ENCODE measurements at places on chromosomes 2 and 18. TPM values are rescaled to one million over a fixed set of nuclear protein-coding genes. Genes with fewer than 3 reads are reported as not detected.

Gene ANKRD30B
- total RNA-seq: not detected

Gene SATB2
- total RNA-seq: 4.0 TPM

Gene ANKRD62
- total RNA-seq: 0.20 TPM

Gene PPP1R1C
- total RNA-seq: 0.79 TPM

Gene PTH2R
- 0.10 TPM for total RNA-seq

Gene MERTK
- total RNA-seq: 42.8 TPM

Gene CRYBA2
- total RNA-seq: not detected

DNA sequence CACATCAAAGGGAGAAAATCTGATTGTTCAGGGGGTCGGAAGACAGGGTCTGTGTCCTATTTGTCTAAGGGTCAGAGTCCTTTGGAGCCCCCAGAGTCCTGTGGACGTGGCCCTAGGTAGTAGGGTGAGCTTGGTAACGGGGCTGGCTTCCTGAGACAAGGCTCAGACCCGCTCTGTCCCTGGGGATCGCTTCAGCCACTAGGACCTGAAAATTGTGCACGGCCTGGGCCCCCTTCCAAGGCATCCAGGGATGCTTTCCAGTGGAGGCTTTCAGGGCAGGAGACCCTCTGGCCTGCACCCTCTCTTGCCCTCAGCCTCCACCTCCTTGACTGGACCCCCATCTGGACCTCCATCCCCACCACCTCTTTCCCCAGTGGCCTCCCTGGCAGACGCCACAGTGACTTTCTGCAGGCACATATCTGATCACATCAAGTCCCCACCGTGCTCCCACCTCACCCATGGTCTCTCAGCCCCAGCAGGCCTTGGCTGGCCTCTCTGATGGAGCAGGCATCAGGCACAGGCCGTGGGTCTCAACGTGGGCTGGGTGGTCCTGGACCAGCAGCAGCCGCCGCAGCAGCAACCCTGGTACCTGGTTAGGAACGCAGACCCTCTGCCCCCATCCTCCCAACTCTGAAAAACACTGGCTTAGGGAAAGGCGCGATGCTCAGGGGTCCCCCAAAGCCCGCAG is 3.8 kb downstream of the PROC start:
- H3K36me3 ChIP-seq: no peaks in the 10 kb centered on the region
- peaks cover 17% of the 10 kb centered on the region for H3K4me1 ChIP-seq
- no peak overlapping the region for H3K27ac ChIP-seq
- DNase-seq: no peak
- H3K27me3 ChIP-seq: peaks cover 19% of the 10 kb centered on the region

GRCh38 chr18:49833814-49834213 is 20.5 kb upstream of the ACAA2 start:
- H3K4me1 ChIP-seq: no peaks in the 10 kb centered on the region
- H3K27ac ChIP-seq: no peak overlapping the region
- H3K27me3 ChIP-seq: no peaks in the 10 kb centered on the region
- no peaks in the 10 kb centered on the region for H3K36me3 ChIP-seq
- no peak overlapping the region for H3K4me3 ChIP-seq

DNA sequence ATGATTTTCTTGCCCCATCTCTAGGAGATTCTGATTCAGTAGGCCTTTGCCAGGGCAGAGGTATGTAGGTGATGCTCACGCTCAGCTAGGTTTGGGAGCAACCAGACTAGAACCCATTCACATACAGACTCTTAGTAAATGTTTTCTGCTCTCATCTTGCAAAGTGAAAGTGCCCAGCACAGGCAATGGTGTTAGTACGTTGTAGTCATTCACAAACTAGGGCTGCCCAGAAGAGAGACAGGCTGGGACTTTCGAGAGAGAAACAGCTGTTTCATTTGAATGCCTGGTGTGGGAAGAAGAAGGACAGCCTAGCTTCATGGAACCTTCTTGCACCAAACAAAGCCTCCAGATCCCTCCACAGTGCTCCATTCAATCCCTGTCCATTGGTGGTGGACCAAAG is 19.4 kb downstream of the DDX18 start:
- no peak overlapping the region for H3K27ac ChIP-seq
- no peaks in the 10 kb centered on the region for H3K36me3 ChIP-seq
- H3K4me3 ChIP-seq: no peak overlapping the region
- H3K4me1 ChIP-seq: no peaks in the 10 kb centered on the region

GRCh38 chr2:201049455-201049854 is 22.0 kb downstream of the HYCC2 start:
- H3K27me3 ChIP-seq: no peaks in the 10 kb centered on the region
- no peaks in the 10 kb centered on the region for H3K4me1 ChIP-seq
- peaks cover 4% of the 10 kb centered on the region for H3K36me3 ChIP-seq
- no peak for DNase-seq

DNA sequence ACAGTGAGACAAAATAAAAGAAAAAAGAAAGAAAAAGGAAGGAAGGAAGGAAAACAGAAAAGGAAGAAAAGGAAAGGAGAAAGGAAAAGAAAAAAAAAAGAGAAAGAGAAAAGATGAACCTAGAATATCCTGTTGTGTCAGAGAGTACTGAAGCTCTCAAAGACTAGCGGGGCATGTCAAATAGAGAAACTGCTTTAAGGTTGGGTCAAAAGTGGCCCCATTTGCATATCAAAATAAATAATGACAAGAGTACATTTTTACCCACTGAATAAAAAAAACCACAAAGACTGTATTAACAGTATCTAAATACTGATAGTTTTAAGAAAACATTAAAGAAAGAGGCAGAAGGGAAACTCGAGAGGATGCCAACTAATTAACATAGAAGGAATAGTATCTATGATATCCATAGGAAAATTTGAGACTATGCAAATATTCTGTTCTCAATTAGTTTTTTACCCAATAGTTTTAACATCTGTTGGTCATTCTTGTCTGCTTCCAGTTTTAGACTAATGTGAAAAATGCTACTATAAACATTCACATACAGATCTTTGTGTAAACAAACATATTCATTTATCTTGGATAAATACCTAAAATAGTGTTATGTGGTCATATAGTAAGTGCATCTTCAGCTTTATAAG is 53.2 kb downstream of the SFXN5 start:
- no peak overlapping the region for H3K27ac ChIP-seq
- H3K36me3 ChIP-seq: peaks cover 42% of the 10 kb centered on the region
- no peaks in the 10 kb centered on the region for H3K27me3 ChIP-seq

DNA sequence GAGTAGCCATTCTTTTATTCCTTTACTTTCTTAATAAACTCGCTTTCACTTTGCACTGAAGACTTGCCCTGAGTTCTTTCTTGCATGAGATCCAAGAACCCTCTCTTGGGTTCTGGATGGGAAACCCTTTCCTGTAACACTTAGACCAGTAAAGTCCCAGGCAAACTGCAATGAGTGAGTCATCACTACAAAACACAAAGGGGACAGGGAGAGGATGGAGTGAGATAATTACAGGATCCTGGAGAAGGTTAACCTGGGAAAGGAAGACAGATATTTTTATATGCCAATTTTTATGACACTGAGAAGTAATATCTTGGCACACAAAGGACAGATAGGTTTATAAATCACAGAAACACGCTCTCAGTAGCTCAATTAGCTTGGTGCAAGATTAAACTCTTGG is 48.7 kb downstream of the EHD3 start:
- H3K36me3 ChIP-seq: no peaks in the 10 kb centered on the region
- no peaks in the 10 kb centered on the region for H3K4me1 ChIP-seq
- DNase-seq: no peak
- no peaks in the 10 kb centered on the region for H3K27me3 ChIP-seq
- H3K27ac ChIP-seq: no peak overlapping the region

GRCh38 chr2:15653806-15654726 is 62.4 kb downstream of the DDX1 start:
- no peak overlapping the region for H3K4me3 ChIP-seq
- no peaks in the 10 kb centered on the region for H3K27me3 ChIP-seq
- H3K4me1 ChIP-seq: no peaks in the 10 kb centered on the region
- no peaks in the 10 kb centered on the region for H3K36me3 ChIP-seq
- no peak overlapping the region for H3K27ac ChIP-seq

GRCh38 chr2:188068093-188068492 is 223.6 kb upstream of the GULP1 start:
- DNase-seq: no peak
- no peaks in the 10 kb centered on the region for H3K27me3 ChIP-seq
- H3K4me1 ChIP-seq: no peaks in the 10 kb centered on the region
- H3K27ac ChIP-seq: no peak overlapping the region
- no peak overlapping the region for H3K4me3 ChIP-seq

DNA sequence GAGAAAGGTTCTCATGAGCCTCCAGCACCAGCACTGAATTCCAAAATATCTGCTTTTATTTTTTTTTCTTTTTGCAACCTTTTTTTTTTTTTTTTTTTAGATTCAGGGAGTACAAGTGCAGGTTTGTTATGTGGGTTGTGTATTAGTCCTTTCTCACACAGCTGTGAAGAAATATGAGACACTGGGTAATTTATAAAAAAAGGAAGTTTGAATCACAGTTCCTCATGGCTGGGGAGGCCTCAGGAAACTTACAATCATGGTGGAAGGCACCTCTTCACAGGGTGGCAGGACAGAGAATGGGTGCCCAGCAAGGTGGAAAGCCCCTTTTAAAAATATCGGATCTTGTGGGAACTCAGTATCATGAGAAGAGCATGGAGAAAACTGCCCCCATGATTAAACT is 7.9 kb upstream of the TMX3 start:
- DNase-seq: no peak
- H3K4me1 ChIP-seq: peaks cover 6% of the 10 kb centered on the region
- H3K36me3 ChIP-seq: no peaks in the 10 kb centered on the region

DNA sequence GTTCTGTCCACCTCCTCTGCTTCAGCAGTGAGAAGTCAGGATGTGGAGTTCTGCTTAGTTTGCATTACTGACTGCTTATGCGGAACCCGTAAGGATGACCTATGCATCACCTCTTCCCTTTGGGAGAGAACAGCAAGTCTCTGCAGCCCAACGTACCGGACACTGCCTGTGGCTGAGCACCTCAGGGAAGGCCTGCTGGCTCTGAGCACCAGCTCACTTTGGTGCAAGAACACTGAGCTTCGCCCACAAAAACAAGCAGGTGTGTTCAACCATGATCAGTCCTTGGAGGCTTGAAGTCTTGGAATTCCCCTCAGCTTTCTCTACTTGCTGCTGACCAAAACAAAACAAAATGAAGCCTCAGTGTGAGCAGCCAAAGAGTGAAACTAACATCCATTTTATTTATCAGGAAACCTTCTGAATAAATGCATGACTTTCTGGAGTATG is 52.7 kb upstream of the NCK2 start:
- DNase-seq: no peak
- no peak overlapping the region for H3K27ac ChIP-seq
- no peaks in the 10 kb centered on the region for H3K27me3 ChIP-seq
- H3K4me1 ChIP-seq: no peaks in the 10 kb centered on the region
- no peak overlapping the region for H3K4me3 ChIP-seq

DNA sequence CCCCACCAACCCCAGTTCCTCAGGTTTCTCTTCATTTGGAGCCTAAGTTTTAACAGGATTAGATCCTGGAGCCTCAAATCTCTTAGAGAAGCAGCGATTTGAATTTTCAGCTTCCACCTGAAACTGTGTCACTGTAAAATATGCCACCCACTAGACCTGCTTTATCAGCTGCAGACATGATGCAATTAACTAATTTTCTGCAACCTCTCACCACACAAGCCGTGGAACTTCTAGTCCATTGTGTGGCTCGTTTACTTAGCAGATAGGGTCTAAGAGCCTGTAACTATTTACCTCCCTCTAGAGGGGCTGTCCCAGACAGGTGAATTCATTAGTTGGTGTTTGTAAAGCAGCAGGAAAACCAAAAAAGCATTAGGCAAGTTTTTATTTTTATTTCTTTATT is 31.6 kb upstream of the FZD5 start:
- peaks cover 4% of the 10 kb centered on the region for H3K4me1 ChIP-seq
- H3K27ac ChIP-seq: no peak overlapping the region
- H3K36me3 ChIP-seq: no peaks in the 10 kb centered on the region
- no peak for DNase-seq
- no peaks in the 10 kb centered on the region for H3K27me3 ChIP-seq
- no peak overlapping the region for H3K4me3 ChIP-seq

- DNase-seq: no peak
- no peaks in the 10 kb centered on the region for H3K36me3 ChIP-seq
- no peaks in the 10 kb centered on the region for H3K27me3 ChIP-seq
- no peak overlapping the region for H3K27ac ChIP-seq
Observed at GRCh38 chr2:185012643-185013042, 414.3 kb downstream of the ZNF804A start.

GRCh38 chr18:70194227-70194890 is 11.1 kb downstream of the RTTN start:
- DNase-seq: no peak
- no peaks in the 10 kb centered on the region for H3K27me3 ChIP-seq
- H3K4me3 ChIP-seq: no peak overlapping the region
- no peak overlapping the region for H3K27ac ChIP-seq
- no peaks in the 10 kb centered on the region for H3K36me3 ChIP-seq
- no peaks in the 10 kb centered on the region for H3K4me1 ChIP-seq

- no peaks in the 10 kb centered on the region for H3K27me3 ChIP-seq
- no peak for DNase-seq
- H3K27ac ChIP-seq: peak overlapping the region; percentile 75
- H3K4me3 ChIP-seq: no peak overlapping the region
- H3K36me3 ChIP-seq: no peaks in the 10 kb centered on the region
Observed at GRCh38 chr2:152468899-152469692, 134.1 kb downstream of the FMNL2 start.

GRCh38 chr2:181977661-181978350 is 7.8 kb upstream of the PPP1R1C start:
- no peaks in the 10 kb centered on the region for H3K27me3 ChIP-seq
- no peak overlapping the region for H3K4me3 ChIP-seq
- H3K27ac ChIP-seq: no peak overlapping the region
- no peaks in the 10 kb centered on the region for H3K4me1 ChIP-seq

- no peaks in the 10 kb centered on the region for H3K27me3 ChIP-seq
- peaks cover 17% of the 10 kb centered on the region for H3K4me1 ChIP-seq
- H3K27ac ChIP-seq: peak overlapping the region; percentile 67
- no peak for DNase-seq
- H3K36me3 ChIP-seq: no peaks in the 10 kb centered on the region
Observed at GRCh38 chr18:7878265-7879211, 311.4 kb downstream of the PTPRM start.

DNA sequence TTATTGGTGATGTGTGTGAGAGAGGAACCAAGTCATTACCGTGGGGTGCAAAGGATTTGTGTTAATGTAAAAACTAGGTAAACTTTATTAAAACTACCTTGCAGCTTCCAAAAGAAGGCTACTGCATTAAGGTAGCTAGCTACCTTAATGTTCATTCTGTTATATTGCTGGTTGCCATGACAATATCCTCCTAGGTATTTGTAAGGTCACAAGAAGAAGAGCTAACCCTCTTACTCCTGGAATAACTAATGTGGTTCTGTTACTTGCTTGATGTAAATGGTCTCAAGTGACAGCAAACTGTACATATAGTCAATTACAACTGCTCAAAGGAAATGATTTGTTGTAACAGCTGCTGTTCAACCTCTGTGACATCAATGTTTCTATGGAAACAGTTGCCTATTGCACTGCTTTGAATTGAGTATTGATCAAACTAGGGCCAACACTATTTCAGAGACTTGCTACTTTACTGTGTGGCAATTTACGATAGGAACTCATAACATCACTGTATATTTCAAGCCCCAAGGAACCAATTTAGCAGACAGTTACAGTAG is 319.8 kb upstream of the HNRNPA3 start:
- DNase-seq: no peak
- no peak overlapping the region for H3K4me3 ChIP-seq
- H3K36me3 ChIP-seq: no peaks in the 10 kb centered on the region
- H3K4me1 ChIP-seq: no peaks in the 10 kb centered on the region
- H3K27me3 ChIP-seq: no peaks in the 10 kb centered on the region
